ENCODE measurements at places on chromosomes 6 and 20. TPM values are rescaled to one million over a fixed set of nuclear protein-coding genes. Genes with fewer than 3 reads are reported as not detected.

PRPH2 gene
- total RNA-seq = 0.87 TPM

SLC22A3 gene
- 0.55 TPM for total RNA-seq

STX11 gene
- total RNA-seq = 8.6 TPM

TCF21 gene
- 16.6 TPM for total RNA-seq

TMEM30A gene
- total RNA-seq = 66.8 TPM

SCUBE3 gene
- 6.2 TPM for total RNA-seq

TP53TG5 gene
- 2.4 TPM for total RNA-seq

PCK1 gene
- total RNA-seq = 0.37 TPM

CDK19 gene
- 10.1 TPM for total RNA-seq

PTK6 gene
- total RNA-seq = not detected

TRIM31 gene
- total RNA-seq = not detected

All from heart right ventricle (tissue), 16 donors.